ENCODE measurements at places on chromosomes 2 and 18.

GRCh38 chr2:75340560-75340959 lies 141.2 kb upstream of the TACR1 start:
- no peak for DNase-seq

DNA sequence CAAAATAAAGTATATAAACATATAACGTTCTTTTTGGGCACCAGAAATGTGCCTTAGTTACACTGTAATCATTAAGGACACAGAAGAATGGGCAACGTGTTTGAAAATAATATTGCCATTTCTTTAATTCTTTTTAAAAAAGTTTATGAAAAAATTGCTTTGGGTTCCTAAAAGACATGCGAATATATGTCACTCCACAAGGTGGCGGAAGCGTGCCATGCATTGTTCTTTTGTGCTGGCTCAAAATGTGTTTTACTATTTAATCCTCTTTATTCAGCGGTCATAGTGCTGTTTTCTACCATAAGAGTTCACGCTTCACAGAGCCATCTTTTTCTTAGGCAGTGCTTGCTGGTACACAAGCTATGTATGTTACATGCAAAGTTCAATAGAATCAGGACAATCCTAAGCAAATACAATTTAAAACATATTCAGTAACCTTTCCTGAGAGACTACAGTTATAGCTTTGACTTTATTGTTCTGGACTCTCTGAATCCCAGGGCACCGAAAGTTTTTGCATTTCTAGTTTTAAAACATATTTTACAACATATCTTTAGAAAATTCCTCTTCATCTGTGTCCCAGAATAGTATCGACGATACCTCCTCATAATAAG lies 147.8 kb upstream of the ERBB4 start:
- peak; percentile 47 for DNase-seq

- no peak for DNase-seq
Measured at GRCh38 chr18:24605444-24605843, 145.0 kb downstream of the HRH4 start.

GRCh38 chr2:233352141-233352842 lies 2.0 kb upstream of the DGKD start:
- no peak for DNase-seq

GRCh38 chr2:158730621-158731140 lies 64.4 kb upstream of the DAPL1 start:
- no peak for DNase-seq

- DNase-seq, result no peak
Measured at GRCh38 chr18:74570266-74570665, 27.4 kb upstream of the ZNF407 start.

DNA sequence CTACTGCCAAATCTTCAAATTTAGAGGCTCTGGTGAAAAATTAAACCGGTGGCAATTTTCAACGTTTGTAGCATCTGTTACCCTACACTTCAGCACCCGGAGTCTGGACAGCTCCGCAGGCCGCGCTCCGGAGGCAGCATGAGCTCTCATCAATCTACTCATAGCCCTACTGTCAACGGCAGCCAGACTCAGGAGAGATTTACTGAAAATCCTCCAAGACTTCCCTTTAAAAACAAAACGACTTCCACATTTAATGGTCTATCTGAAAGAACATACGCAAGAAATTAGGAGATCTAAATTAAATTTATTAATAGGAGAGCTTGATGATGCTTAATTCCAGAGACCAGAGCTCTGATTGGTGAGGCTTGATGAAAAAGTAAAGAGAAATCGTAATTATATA lies 970 bp upstream of the ADCYAP1 start:
- DNase-seq, result peak; percentile 0

DNA sequence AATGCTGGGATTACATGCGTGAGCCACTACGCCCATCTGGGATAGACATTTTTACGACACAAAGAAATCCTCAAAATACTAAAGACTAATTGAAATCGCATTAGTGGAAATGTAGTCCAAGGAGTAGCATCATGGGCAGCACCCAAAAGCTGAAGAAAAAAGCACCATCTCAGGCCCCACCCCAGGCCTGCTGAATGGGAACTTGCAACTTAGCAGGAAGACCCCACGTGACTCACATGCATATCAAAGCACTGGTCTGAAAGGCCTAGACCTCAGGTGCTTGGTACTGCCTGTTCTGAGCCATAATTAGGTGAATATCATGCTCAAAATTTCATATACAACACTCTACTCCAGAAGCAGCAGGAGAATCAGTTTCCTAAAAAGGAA lies 28.9 kb downstream of the SPRED2 start:
- DNase-seq, result no peak

- no peak for DNase-seq
Measured at GRCh38 chr2:30446602-30447148, 371 bp upstream of the LCLAT1 start.

DNA sequence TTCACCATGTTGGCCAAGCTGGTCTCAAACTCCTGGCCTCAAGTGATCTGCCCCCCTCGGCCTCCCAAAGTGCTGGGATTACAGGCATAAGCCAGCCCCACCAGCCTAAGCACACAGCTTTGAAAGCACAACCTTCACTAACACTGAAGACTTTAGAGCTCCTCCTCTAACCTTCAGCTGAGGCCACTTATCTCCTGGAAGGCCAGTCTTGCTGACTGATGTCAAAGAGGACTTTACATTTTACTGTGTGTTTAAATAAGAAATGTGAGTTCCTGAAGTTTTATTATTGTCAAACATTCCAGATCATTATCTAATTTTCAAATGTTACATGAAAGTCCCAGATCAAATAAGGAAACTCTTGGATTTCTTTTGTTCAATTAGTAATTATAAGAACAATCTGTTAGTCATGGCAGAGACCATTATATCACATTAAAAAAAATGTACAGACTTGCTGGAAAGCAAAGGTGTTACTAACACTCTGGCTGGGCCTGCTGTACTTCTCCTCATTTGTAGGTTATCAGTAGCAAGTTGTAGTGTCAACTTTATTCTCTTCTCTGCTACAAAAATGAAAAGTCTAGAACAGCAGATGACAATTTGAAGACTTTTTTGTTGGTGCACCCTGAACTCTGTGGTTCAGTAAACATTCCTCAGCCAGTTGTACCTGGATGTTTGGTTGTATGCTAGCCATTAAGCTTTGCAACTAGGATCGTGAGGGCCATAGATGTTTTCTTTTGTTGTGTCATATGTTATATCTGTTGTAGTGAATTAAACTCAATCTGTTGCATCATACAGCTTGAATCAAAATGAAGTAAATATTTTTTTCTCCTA lies 80.0 kb downstream of the AOX1 start:
- no peak for DNase-seq

DNA sequence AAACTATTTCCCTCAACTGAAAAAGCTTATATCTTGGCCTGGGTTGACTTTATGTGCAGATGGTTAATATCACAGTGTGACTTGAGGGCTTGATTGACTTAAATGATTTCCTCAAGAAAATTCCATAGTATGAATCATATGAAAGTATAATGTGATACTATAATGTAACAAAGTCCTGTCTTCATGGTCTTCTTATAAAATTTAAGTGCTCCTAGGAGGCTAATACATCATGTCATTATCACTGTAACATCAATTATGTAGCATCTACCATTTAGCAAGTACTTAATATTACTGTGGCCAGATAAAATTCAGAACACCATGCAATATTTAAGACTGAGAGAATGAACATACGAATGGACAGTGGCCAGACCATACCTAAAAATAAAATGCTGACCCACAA lies 276.1 kb downstream of the RIT2 start:
- DNase-seq, result no peak

- DNase-seq, result no peak
Measured at GRCh38 chr2:10460366-10460796, 12.3 kb upstream of the ODC1 start.

- DNase-seq, result no peak
Measured at GRCh38 chr2:46999857-47000678, 84.5 kb upstream of the MCFD2 start.

DNA sequence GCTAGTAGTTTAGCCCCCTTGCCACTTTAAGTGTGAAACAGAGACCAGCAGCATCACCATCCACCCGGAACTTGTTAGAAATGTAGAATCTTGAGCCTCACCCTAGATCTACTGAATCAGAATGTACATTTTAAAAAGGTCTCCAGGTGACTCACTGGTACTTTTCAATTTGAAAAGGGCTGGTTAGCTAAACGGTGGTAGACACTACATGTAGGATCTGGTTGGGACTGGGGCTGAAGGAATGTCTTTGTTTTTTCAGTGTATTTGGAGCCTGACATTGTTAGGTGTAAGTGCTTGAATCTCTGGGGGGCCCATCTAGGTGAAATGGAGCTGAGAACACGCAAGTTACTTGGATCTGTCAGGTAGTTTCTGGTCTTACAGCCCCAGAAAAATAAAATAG lies 44.0 kb upstream of the XPO1 start:
- DNase-seq, result no peak

DNA sequence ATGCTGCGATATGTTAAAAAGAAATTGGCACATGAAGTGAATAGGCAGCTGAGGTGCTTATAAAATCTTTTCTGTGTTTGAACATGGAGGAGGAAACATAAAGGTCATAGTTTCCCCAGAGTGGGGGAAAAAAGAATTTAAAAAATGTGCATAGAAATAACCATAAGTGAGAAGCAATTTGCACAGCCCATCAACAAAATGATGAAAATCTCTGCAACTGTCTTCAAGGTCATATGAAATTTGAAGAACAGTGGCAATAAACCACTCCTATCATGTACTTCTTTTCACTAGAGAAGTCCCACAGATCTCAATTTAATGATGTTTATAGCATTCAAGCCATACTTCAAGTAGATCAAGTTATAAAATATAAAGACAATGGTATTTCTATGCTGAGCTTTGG lies 46.7 kb upstream of the ZNF804A start:
- DNase-seq, result no peak

GRCh38 chr2:161990036-161990435 lies 84.0 kb downstream of the DPP4 start:
- DNase-seq, result no peak

DNA sequence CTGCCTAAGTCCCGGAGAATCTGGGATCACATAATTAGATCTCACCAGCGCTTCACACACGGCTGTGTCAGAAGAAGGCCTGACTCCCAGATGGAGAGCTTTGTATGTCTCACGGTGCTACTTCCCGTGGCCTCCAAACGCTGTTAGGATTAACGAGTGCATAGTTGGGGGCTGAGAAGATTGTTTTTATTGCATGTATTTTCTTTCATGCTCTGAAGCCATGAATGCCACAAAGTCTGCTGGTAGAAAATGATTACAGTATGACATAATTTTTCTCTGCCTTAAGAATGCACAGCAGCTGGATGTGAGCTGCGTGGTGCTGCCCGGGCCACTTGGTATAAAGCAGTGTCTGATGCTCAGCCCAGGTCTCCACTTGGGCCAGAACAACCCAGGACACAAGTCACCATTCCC lies 166.5 kb downstream of the SEPTIN10 start:
- peak; percentile 93 for DNase-seq

GRCh38 chr2:69716555-69717120 lies 25.3 kb upstream of the ANXA4 start:
- no peak for DNase-seq

- DNase-seq, result no peak
Measured at GRCh38 chr2:228426502-228427216, 245.2 kb upstream of the SPHKAP start.

DNA sequence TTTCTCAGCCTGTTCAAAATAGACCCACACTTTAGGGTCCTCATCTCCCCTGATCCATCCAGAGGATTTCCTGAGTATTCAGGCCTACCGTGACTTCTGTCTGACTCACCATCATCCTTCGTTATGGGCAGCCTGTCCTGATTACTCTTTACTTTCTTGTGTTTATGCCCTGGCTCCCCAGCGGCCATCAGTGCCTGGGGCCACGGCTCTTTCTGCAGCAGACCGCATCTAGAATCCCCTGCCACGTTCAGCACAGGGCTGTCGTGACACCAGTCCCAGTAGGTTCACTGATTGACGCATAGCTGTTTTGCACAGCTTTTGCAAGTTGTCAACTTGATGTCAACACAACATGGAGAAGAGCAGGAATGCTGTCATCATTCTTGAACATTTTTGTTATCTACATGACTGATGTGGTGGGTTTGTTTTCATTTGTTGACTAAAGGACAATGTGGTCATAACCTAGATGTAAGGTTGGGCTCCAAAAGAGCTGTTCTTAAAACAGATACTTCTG lies 225.6 kb downstream of the HAUS1 start:
- DNase-seq, result no peak

- DNase-seq, result no peak
Measured at GRCh38 chr2:119630121-119630520, 48.9 kb upstream of the TMEM177 start.

- no peak for DNase-seq
Measured at GRCh38 chr2:233772583-233772982, 5.5 kb upstream of the MROH2A start.

DNA sequence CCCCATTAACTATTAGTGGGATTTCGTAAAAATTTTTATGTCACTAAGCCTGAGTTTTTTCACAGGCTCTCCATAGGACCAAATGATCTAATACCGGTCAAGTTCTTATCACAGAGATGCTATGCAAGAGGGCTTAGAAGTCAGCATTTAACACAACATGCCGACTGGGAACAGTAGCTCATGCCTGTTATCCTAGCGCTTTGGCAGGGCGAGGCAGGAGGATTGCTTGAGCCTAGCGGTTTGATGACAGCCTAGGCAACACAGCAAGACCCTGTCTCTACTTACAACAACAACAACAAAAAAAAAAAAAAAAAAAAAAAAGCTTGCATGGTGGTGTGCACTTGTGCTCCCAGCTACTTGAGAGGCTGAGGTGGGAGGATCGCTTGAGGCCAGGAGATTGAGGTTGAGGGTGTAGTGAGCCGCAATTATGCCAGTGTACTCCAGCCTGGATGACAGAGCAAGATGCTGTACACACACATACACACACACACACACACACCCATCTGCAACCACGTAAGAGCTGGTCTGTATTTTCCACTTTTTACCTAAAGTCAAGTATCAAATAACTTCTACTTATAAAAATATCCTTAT lies 67.6 kb upstream of the FAM124B start:
- no peak for DNase-seq

GRCh38 chr2:64141674-64142405 lies 2.4 kb downstream of the PELI1 start:
- DNase-seq, result no peak

DNA sequence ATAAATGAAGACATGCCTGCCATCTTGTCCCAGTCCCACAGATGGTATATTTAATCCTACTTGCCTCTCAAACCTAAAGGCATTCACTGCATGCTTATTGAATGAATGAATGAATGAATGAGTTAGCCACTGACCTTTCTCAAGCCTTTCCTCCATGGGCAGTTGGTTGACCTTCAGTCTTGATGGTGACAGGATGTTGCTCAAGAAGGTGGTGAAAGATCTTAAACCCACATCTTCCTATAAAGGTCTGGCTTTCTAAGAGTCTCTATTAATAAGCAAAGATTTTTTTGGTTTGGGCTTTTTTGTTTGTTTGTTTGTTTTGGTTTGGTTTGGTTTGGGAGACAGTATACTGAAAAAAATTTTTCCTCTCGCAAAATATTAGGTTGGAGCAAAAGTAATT lies 41.7 kb downstream of the KIAA2012 start:
- DNase-seq, result no peak

- no peak for DNase-seq
Measured at GRCh38 chr18:25594351-25594750, 242.4 kb upstream of the ZNF521 start.

All from AG04450 (cell line).